ENCODE measurements at places on chromosomes 2 and 18. TPM values are rescaled to one million over a fixed set of nuclear protein-coding genes. Genes with fewer than 3 reads are reported as not detected.

- DNase-seq = no peak
Measured at GRCh38 chr2:210199854-210200253, 25.4 kb downstream of the ACADL start.

DNA sequence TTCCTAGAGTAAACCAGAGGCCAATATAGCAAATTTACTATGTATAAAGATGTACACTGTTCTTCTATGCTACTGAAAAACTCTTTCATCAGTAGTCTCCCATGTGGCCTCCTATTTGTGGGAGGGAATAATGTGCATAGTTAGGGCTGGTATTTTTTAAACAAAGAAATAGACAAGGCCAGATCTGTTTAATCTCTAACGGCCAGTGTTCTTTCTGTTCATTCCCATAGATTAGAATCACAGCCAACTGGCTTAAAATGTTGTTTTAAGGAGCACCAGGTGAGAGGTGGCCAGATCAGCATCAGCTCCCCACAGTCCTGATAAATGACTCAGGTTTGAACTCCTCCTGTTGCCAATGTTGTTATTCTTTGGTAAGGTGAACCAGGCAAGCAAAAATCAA lies 12.1 kb downstream of the LYPD6 start:
- DNase-seq = no peak

GRCh38 chr18:63575681-63576080 lies 11.5 kb upstream of the SERPINB13 start:
- no peak for DNase-seq

Gene EIPR1
- total RNA-seq = 45.8 TPM
